ENCODE measurements at places on chromosomes 12 and 14.

GRCh38 chr14:95192311-95192710, 35.0 kb upstream of the DICER1 start:
- DNase-seq = no peak

- DNase-seq = peak; percentile 40
These were observed 406 bp downstream of the PARP2 start for GRCh38 chr14:20343862-20344220.

GRCh38 chr12:23098110-23098509, 473.1 kb downstream of the ETNK1 start:
- no peak for DNase-seq

GRCh38 chr12:109309381-109310246, 530 bp upstream of the FOXN4 start:
- DNase-seq = no peak

DNA sequence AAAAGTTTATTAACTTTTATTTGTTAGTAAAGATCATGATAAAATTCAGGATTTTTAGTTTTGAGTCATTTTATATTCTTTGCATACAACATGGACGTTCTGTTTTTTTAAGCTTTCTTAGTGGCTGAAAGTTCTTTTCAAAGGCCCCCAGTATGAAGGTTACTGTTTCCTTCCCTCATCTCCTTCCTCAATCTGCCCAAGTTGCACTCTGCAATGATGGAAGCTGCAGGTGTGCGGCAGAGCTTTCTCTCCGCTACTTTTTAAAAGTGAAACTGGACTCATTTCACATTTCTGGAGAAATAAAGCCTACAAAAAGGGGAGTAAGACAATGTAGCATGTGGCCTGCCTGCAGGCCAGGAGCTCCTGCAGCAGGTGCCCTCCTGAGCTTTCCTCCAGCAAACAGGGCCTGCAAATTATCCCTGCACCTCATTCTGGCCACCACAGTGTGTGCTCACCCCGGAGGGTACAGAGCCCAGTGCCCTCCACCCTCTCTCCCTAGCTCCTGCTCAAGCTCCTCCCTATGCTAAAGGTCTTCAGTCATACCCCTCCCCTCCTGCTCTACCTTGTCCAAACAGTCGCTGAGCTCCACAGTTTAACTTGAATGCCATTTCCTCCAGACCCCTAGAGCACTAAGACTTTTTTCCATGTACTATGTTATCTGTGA, 78.9 kb downstream of the SETD3 start:
- no peak for DNase-seq

Measured in fibroblast of pulmonary artery (primary cell).